Stimulated activated naive B cell treated with anti-CD40 and anti-IgM and Interleukin-4, amounts not matched to agents 10 μg/mL and 1 μg/mL and 100 μg/mL, for 72 hours (primary cell): ENCODE measurements at places on chromosomes 5 and 9.

DNA sequence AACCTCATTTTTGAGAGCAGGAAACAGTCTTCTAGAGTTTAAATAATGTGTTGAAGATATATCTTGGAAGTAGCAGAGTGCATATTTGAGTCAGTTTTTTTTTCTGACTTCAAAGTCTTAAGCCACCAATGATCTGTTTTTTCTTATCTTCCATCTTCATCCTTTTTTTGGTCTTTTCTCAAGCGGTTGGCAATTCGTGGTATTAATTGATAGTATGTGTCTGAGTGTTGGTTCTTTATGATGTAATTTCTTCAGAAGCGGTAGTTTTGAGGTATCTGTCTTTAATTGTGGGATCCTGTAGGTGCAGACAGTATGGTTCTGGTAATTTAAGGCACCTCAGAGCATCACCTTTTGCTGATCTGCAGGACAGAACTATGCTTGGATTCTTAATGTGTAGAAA is 3.9 kb downstream of the CSNK1G3 start:
- H3K27me3 ChIP-seq = no peaks in the 10 kb centered on the region
- H3K4me3 ChIP-seq = no peak overlapping the region
- H3K27ac ChIP-seq = peak overlapping the region; percentile 6
- no peak for DNase-seq
- peaks cover 36% of the 10 kb centered on the region for H3K4me1 ChIP-seq

DNA sequence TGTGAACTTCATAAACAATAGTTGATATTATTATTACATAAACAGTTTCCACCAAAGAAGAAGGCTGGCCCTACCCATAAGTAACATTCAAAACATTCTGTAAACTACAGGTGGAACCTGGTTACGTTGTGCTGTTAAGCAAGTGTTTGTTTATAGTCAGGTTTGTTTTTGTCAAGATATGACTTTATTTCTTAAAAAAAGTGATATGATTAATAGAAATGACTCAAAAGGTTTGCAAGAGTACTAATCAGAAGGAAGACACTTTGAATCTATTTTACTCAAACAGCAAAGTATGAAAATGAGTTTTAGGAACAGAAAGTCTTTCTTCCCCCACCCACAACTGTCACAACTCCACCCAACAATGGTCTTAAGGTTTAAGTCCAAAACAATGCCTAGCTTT is 220.8 kb downstream of the PLK2 start:
- no peaks in the 10 kb centered on the region for H3K36me3 ChIP-seq
- no peaks in the 10 kb centered on the region for H3K27me3 ChIP-seq
- H3K4me3 ChIP-seq = no peak overlapping the region

- DNase-seq = no peak
- no peaks in the 10 kb centered on the region for H3K4me1 ChIP-seq
- no peak overlapping the region for H3K4me3 ChIP-seq
Measured at GRCh38 chr9:120481248-120481647, 98.7 kb downstream of the CDK5RAP2 start.

- peaks cover 24% of the 10 kb centered on the region for H3K27me3 ChIP-seq
- H3K4me3 ChIP-seq = no peak overlapping the region
- H3K36me3 ChIP-seq = no peaks in the 10 kb centered on the region
- H3K27ac ChIP-seq = no peak overlapping the region
Measured at GRCh38 chr5:116062352-116062751, 22.5 kb upstream of the COMMD10 start.

DNA sequence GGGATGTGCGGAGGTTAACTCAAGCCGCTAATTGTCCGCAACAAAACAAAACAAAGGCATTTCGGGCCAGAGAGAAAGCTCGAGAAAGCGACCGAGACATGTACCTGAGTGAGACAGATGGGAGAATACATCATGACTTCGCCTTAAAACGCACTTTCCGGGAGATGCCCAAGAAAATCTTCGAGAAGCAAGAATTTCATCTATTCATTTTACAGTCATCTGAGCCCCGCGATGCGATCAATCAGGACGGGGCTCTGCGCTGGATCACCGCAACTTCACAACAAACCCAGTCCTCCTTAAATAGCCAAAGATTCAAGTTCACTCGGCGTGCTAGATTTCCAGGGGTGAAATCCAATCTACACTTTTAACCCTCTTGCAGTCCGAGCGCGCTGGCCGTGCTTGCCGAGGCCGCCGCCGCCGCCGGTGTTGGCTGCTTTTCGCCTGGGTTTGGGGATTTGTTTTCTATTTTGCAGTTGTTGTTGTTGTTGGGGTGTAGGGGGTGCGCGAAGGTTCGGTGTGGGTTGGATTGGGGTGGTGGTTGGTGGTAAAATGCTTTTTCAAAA is 482 bp downstream of the NFIB start:
- no peak for DNase-seq
- no peaks in the 10 kb centered on the region for H3K36me3 ChIP-seq
- peak overlapping the region; percentile 86 for H3K27ac ChIP-seq
- peak overlapping the region; percentile 89 for H3K4me3 ChIP-seq
- peaks cover 49% of the 10 kb centered on the region for H3K27me3 ChIP-seq

DNA sequence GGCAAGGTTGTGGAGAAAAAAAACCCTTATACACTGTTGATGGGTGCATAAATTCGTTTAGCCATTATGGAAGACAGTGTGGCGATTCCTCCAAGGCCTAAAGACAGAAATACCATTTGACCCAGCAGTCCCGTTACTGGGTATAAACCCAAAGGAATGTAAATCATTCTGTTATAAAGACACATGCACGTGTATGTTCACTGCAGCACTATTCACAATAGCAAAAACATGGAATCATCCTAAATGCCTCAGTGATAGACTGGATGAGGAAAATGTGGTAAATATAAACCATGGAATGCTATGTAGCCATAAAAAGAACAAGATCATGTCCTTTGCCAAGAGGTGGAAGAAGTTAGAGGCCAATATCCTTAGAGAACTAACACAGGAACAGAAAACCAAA is 119.9 kb upstream of the PRR16 start:
- H3K27ac ChIP-seq = no peak overlapping the region
- DNase-seq = no peak
- H3K4me3 ChIP-seq = no peak overlapping the region

DNA sequence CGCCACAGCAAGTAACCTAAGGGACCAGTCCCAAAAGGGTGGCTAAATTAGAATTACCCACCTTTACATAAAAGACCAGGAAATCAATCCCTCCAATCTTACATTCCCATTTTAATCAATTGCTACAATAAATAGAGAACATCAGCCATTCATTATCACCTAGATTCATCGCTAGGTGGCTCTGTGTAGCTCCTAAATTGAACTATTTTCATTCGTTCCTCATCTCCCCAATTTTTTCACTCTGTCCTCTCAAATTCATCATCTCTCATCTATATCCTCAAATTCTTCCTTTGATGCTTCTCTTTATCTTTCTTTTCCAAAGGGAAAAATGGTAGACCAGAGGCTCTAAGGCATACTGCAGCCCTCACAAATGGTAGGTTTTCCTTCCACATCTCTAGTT is 108.2 kb upstream of the TNC start:
- no peaks in the 10 kb centered on the region for H3K4me1 ChIP-seq
- no peak overlapping the region for H3K27ac ChIP-seq
- no peak for DNase-seq
- H3K27me3 ChIP-seq = no peaks in the 10 kb centered on the region
- H3K4me3 ChIP-seq = no peak overlapping the region
- no peaks in the 10 kb centered on the region for H3K36me3 ChIP-seq

DNA sequence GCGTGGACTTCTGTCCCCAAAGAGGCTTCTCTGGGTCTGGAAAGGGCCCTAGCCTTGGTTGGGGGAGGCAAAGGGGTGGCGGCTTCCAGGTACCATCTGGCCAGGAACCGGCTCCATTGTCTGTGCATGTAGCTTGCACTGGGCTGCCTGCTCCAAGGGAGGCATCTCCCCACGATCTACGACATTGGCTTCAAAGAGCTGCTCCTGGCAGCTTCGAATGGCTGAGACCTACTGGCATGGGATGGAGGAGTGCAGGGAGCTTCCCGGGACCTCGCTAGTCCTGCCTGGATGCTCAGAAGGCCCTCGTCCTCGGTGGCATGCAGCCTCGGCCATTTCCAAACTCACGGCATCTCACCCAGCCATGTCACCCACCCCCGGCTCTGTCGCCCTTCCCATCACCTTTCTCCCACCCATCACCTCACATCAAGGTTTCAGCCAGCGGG is 137.8 kb downstream of the KCNIP1 start:
- H3K27ac ChIP-seq = no peak overlapping the region
- no peak overlapping the region for H3K4me3 ChIP-seq
- peaks cover 3% of the 10 kb centered on the region for H3K4me1 ChIP-seq
- no peak for DNase-seq

DNA sequence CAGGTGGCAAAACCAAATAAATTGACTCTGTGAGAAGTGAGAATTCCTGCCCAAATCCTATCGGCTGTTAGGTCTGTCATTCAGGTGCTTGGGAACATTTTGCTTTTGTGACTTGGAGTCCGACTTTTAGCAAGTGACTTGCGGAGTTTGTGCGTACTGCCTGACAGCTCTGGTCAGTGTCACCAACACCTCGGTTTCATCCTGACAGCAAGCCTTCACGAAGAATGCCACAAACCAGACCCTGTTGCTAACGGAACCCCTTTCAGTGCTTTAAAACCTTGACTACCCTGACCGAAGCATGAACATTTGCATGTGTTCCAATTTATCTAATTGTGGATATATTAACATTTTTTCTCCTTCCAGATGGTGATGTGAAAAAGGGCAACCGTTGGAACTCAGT is 26.5 kb downstream of the LIX1 start:
- H3K27me3 ChIP-seq = no peaks in the 10 kb centered on the region
- no peak for DNase-seq
- H3K4me1 ChIP-seq = peaks cover 11% of the 10 kb centered on the region
- no peak overlapping the region for H3K4me3 ChIP-seq

GRCh38 chr9:14193328-14193990 is 120.5 kb downstream of the NFIB start:
- no peaks in the 10 kb centered on the region for H3K27me3 ChIP-seq
- H3K36me3 ChIP-seq = no peaks in the 10 kb centered on the region
- H3K4me3 ChIP-seq = no peak overlapping the region
- H3K27ac ChIP-seq = no peak overlapping the region
- DNase-seq = no peak
- H3K4me1 ChIP-seq = no peaks in the 10 kb centered on the region

- no peak overlapping the region for H3K4me3 ChIP-seq
- H3K27me3 ChIP-seq = no peaks in the 10 kb centered on the region
- no peak for DNase-seq
- H3K4me1 ChIP-seq = peaks cover 9% of the 10 kb centered on the region
- H3K36me3 ChIP-seq = no peaks in the 10 kb centered on the region
Measured at GRCh38 chr5:32182463-32183063, 8.4 kb upstream of the GOLPH3 start.

GRCh38 chr9:72925126-72925789 is 27.6 kb downstream of the ALDH1A1 start:
- H3K4me1 ChIP-seq = no peaks in the 10 kb centered on the region
- no peak for DNase-seq
- H3K27me3 ChIP-seq = no peaks in the 10 kb centered on the region
- H3K4me3 ChIP-seq = no peak overlapping the region

DNA sequence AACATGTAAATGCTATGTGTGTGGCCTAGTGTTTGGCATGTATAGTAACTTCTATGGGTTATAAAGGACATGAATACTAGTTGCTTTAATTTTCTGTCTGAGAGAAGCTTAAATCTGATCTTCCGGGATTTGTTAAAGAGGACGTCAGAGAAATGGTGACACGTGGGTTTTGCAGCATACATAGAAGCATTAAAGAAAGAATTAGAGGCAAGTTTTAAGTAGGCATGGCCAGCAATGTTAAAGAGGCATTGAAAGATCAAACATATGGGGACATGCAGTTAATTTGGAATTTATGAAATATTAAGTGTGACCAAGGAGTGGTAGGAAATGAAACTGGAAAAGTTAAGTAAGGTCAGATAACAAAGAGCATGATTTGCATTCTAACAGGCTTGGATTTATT is 311.4 kb upstream of the RIOK2 start:
- H3K4me1 ChIP-seq = no peaks in the 10 kb centered on the region
- H3K4me3 ChIP-seq = no peak overlapping the region
- H3K27me3 ChIP-seq = no peaks in the 10 kb centered on the region
- H3K36me3 ChIP-seq = no peaks in the 10 kb centered on the region
- no peak for DNase-seq
- H3K27ac ChIP-seq = no peak overlapping the region

GRCh38 chr5:81786496-81786895 is 35.6 kb upstream of the SSBP2 start:
- no peak overlapping the region for H3K27ac ChIP-seq
- H3K4me1 ChIP-seq = peaks cover 9% of the 10 kb centered on the region
- no peak for DNase-seq
- no peaks in the 10 kb centered on the region for H3K27me3 ChIP-seq

- H3K27ac ChIP-seq = no peak overlapping the region
- peaks cover 69% of the 10 kb centered on the region for H3K27me3 ChIP-seq
- H3K4me3 ChIP-seq = no peak overlapping the region
Measured at GRCh38 chr5:181127907-181128626, 2.9 kb downstream of the OR2V1 start.

GRCh38 chr5:42605490-42605889 is 151.1 kb upstream of the CCDC152 start:
- DNase-seq = no peak
- no peaks in the 10 kb centered on the region for H3K4me1 ChIP-seq
- H3K4me3 ChIP-seq = no peak overlapping the region

GRCh38 chr9:132049323-132049882 is 30.3 kb downstream of the MED27 start:
- H3K27ac ChIP-seq = no peak overlapping the region
- no peak for DNase-seq
- peaks cover 29% of the 10 kb centered on the region for H3K4me1 ChIP-seq
- no peak overlapping the region for H3K4me3 ChIP-seq

- no peaks in the 10 kb centered on the region for H3K4me1 ChIP-seq
- no peak within 1 kb of the TSS for H3K27ac ChIP-seq
- no peaks in the 10 kb centered on the region for H3K36me3 ChIP-seq
- H3K4me3 ChIP-seq = peak within 1 kb of the TSS; percentile 58
- peaks cover 56% of the 10 kb centered on the region for H3K27me3 ChIP-seq
- no peak for DNase-seq
Measured at GRCh38 chr9:109779711-109780452, at the start of gene PALM2AKAP2. Gene PALM2AKAP2, plus strand, starts transcription at chr9:109780198. Its CDS starts 291 bp downstream, at chr9:109780489.

DNA sequence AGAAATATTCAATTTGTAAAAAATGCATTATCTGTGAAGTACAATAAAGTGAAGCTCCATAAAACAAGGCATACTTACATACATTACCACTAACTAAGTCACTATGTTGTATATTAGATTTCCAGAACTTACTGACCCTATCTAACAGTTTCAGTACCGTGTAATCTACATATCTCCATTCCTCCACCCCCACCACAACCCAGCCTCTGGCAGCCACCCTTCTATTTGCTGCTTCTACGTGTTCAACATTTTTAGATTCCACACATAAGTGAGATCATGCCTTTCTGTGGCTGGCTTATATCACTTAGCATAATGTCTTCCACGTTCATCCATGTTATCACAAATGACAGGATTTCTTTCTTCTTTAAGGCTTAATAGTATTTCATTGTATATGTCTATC is 15.1 kb upstream of the HSDL2 start:
- no peaks in the 10 kb centered on the region for H3K4me1 ChIP-seq
- peaks cover 16% of the 10 kb centered on the region for H3K36me3 ChIP-seq
- DNase-seq = no peak
- no peak overlapping the region for H3K4me3 ChIP-seq
